Smooth muscle cell of bladder (primary cell): ENCODE measurements at places on chromosomes 5 and 9. TPM values are rescaled to one million over a fixed set of nuclear protein-coding genes. Genes with fewer than 3 reads are reported as not detected.

GABRA6 gene
- not detected in 2 replicates for total RNA-seq

ZFP2 gene
- total RNA-seq = 0.83 and 1.00 TPM in 2 replicates

SPARC gene
- total RNA-seq = 1,301 and 3,185 TPM in 2 replicates

DOCK8 gene
- under 0.01 and 0.18 TPM in 2 replicates for total RNA-seq

SKP1 gene
- total RNA-seq = 233 and 320 TPM in 2 replicates

PAIP2 gene
- 53.5 and 69.2 TPM in 2 replicates for total RNA-seq

ARID3C gene
- 0.09 and 0.14 TPM in 2 replicates for total RNA-seq

TEX48 gene
- not detected in 2 replicates for total RNA-seq

CCNI2 gene
- total RNA-seq = not detected in 2 replicates

FOXB2 gene
- total RNA-seq = not detected in 2 replicates

CCDC171 gene
- total RNA-seq = 1.7 and 2.3 TPM in 2 replicates

APBA1 gene
- total RNA-seq = 3.6 and 7.1 TPM in 2 replicates

KLHL3 gene
- total RNA-seq = 1.4 and 3.1 TPM in 2 replicates
